ENCODE measurements at places on chromosomes 12 and 14.

DNA sequence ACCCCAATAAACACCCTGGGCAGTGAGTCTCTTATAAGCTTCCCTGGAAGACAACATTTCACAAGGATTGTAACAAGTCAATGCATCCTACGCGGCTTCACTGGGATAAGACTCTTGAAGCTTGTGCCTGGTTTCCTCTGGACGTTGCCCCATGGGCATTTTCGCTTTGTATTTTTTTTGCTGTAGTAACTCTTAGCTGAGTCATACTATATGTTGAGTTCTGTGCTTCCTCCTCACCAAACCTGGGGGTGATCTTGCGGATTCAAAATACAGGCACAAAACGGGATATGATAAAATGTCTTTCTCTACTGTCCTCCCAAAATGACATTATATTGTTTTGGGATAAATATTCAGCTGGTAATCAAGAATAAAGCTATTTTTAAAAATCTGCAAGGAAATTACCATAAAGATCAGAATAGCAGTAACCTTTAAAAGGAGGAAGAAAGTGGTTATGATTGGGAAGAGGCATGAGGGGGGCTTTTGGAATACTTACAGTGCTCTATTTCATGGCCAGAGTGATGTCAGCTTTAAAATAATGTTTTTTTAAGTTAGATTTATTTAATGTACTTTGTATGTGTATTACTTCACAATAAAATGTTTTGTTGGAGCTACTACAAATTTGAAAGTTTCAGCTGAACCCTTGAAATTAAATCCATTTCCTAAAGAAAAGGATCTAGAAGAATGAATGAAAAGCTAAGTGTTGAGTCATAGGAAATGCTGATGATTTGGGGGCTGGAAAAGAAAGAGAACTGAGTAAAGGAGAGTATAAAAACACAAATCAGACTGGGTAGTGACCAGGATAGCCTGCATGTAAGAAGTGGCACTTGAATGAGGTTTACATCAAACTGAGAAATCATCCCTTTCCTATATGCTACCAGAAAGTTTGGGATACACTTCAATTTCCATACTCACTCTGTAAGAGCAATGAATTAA, 14.7 kb downstream of the BTBD7 start:
- DNase-seq, result peak; percentile 11

- no peak for DNase-seq
Observed at GRCh38 chr14:95255013-95255412, 64.7 kb downstream of the CLMN start.

GRCh38 chr12:31205054-31205453, 120.9 kb downstream of the SINHCAF start:
- DNase-seq, result peak; percentile 52

GRCh38 chr14:91946622-91947474, 646 bp downstream of the FBLN5 start:
- peak; percentile 47 for DNase-seq

- no peak for DNase-seq
Observed at GRCh38 chr12:98896938-98897337, 251.8 kb downstream of the APAF1 start.

GRCh38 chr12:1562813-1563407, 31.5 kb downstream of the FBXL14 start:
- no peak for DNase-seq

All from AG10803 (cell line).